ENCODE measurements at places on chromosomes 2 and 18. TPM values are rescaled to one million over a fixed set of nuclear protein-coding genes. Genes with fewer than 3 reads are reported as not detected.

CYBRD1 gene
- total RNA-seq, result 122 TPM

BOLL gene
- 2.8 TPM for total RNA-seq

NFE2L2 gene
- total RNA-seq, result 92.3 TPM

TUBA3E gene
- not detected for total RNA-seq

AMER3 gene
- not detected for total RNA-seq

NCKAP1 gene
- total RNA-seq, result 188 TPM

FTCDNL1 gene
- total RNA-seq, result 6.7 TPM

Measured in tongue (tissue), 3 donors.